ENCODE measurements at places on chromosomes 6 and 20.

GRCh38 chr6:74606582-74607071, 599.2 kb downstream of the COL12A1 start:
- no peak for DNase-seq

- no peak for DNase-seq
These were observed 15.2 kb downstream of the FAM210B start for GRCh38 chr20:56373942-56374341.

DNA sequence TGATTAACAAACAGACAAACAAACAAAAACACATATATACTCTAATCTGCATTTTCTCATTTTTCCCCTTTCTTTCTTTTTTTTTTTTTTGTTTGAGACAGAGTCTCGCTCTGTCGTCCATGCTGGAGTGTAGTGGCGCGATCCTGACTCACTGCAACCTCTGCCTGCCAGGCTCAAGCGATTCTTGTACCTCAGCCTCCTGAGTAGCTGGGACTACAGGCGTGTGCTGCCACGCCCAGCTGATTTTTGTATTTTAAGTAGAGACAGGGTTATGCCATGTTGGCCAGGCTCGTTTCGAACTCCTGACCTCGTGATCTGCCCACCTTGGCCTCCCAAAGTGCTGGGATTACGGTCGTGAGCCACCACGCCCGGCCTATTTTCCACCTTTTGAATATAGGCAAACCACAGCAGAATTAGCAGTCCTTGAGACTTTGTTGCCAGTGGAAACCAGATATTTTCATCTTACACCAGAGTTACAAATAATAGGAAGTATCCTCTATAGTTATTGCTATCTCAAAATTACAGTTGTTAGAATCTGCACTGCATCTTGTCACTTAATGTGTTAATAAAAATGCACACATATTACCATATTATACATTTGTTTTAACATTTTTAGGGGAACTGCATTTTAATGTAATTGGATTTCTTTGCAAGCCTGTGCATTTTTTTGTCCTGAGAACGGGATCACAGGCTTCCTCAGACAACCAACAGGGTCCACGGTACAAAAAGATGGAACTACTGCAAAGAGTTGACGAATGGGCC, 208.2 kb upstream of the ZNF217 start:
- DNase-seq, result no peak

DNA sequence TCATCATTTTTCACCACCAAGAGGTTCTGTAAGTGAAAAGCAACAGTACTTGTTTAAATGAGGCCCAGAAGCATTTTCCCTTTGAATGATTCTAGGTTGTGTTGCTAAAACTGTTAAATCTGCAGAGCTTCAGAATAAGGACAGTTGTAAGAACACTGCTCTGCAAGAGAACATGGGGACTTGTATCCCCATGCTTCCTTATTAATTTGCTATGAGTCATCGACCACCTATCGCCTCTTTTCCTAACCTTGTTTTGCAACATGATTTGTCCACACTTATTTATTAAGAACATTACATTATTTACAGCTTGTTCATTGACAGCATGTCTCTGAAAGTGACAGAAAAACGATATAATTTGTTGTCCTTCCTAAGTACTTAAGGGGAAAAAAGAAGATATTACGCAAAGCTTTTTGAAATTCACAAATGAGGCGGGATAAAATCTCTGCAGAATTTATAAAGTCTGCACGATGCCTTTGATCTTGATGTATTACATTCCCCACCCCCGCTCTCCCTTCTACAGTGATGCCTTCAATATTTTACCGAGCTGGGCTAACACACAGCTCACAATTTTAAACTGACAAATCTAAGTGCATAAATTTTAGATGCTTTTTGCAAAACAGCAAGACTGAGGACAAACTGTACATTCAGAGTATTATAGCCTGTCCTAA, 220.0 kb upstream of the SPTLC3 start:
- DNase-seq, result no peak

DNA sequence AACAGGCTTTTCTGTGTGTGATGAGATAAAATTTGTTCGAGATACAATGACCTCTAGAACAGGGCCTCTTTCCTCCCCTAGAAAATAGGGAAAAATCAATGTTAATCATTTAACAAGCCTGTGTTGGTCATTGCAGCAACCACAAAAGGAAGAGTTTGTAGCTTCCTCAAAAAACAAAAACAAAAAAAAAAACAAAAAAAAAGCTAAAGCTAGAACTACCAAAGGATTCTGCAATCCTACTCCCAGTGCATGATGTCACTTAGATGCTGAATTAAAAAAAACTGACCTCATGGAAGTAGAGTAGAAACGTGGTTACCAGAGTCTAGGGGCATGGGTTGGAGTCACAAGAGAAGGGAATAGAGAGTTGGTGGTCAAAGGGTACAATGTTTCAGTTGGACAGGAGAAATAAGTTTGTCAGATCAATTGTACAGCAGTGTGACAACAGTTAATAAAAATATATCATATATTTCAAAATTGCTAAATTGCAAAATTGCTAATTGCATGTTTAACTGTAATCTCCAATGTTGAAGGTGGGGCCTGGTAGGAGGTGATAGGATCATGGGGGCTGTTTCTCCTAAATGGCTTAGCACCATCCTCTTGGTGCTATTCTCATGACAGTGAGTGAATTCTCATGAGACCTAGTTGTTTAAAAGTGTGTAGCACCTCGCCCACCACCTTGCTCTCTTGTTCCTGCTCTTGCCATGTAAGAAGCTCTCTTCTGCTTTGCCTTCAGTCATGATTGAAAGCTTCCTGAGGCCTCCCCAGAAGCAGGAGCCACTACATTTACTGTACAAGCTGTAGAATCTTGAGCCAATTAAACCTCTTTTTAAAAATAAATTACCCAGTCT, 163.4 kb upstream of the SIM1 start:
- DNase-seq, result no peak

GRCh38 chr6:132392792-132393191, 8.5 kb downstream of the MOXD1 start:
- no peak for DNase-seq

GRCh38 chr6:105397987-105398386, 4.9 kb downstream of the PREP start:
- DNase-seq, result no peak

- DNase-seq, result no peak
These were observed 123.8 kb downstream of the RFPL4B start for GRCh38 chr6:112470950-112471349.

DNA sequence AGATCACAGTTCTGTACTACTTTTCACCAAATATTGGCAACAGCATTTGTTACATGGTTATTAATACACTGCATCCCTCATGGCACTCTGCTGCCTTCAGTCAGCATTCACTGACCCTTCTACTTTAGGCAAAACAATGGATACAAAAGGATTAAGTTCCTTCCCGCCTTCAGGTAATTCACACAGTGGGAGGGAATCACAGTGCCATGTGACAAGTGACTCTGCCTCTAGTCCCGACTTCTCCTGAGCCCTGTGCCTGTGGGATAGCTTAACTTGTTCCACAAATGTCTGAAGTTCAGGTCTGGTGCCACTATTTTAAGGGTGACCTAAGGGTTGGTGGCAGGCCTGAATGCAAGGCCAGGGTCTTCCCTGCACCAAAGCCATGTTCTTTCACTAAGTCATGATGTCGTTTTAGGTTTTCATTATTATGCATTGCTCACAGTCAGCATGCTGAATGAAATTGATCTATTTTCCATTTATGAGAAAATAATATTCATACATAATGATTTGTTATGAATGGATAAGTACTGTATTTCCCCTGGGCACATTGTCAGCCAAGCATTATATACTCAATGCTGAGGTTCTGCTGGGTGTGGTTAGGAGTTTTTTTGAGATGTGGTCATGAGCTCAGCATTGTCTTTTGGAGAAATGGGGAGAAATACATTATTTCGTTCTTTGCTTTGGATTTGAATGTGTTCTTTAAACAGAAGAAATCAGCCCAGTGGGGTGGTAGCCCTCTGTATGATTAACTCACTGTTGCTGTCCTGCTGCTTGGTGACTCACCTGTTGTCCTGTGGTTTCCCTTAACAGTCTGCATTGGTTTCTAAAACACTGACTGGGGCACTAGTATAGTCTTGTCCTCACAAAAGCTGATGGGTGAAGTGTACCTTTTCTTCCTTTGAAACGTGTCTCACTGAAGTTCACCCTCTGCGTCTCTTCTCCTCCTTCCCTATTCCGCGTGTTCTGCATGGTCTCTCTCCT, 66.4 kb downstream of the AFDN start:
- DNase-seq, result no peak

DNA sequence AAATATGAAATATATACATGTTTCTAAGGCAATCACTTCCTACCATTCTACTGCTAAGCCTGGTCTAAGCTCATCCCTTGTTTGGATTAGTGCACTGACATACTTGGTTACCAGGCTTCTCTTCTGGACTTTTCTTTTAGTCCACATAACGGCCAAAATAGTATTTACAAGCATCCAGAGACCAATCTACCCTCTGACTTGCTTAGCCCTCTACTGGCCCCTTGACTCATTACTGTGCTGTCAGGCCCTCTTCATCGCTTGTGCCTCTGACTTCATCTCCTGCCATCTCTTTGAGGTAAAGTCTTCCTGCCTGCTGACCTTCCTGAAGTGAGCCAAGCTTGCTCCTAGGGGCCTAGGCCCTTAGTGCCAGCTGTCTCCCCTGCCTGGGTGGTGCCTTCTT, 35.1 kb downstream of the TULP4 start:
- DNase-seq, result no peak

GRCh38 chr6:40986364-40986763, 52.7 kb downstream of the UNC5CL start:
- peak; percentile 65 for DNase-seq

DNA sequence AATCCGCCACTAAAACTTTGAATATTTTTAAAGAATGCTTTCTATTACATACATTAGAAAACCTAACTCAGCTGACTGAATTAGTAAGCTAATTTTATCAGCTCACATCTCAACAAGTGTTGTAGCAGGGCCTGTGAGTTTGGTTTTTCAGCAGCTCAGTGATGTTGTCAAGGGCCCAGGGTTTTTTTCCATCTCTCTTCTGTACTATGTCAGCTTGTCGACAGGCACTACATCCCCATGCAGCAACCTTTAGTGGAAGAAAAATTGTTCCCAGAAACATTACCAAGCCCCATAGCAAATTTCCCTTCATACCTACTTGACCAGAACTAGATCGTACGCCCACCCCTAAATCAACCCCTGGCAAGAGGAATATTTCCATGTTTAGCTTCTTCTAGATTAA, 170.3 kb upstream of the TNFAIP3 start:
- DNase-seq, result no peak

DNA sequence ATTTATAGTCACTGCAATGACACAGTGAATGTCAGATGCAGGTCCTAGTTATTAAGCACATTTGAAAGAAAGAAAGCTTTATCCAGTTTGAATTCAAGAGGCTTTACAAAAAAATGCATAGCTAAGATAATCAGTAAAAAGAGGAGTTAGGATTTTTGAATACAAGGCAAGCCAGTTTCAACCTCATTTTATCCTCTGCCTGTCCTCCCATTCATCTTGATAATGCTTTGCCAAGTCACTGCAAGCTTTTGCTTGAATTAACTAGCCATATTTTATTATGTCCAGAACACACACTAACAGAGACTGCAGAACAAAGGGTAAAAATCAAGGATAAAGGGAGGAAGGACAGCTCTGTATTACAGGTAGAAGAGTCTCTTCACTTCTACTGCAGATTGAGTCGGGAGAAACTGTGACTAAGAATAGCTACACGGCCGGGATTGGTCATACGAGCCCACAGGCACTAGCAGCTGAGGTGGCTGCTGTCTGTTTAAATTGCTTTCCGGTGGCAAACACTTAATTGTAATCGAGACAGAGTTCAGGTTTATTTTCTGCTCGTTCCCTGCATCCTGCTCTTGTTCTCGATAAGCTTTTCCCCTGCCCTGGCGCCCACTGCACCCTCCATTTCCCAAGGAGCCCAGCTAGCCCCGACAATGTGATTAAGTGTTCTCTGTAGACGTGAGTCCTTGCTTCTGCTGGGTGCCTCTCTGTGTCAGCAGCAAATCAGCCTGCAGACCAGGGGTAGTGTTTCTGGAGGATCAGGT, 30.5 kb upstream of the AKAP12 start:
- DNase-seq, result peak; percentile 24

- DNase-seq, result no peak
These were observed 11.7 kb upstream of the NT5DC1 start for GRCh38 chr6:116088946-116089345.

GRCh38 chr20:4341804-4342485, 326.6 kb upstream of the RNF24 start:
- DNase-seq, result no peak

GRCh38 chr6:73695619-73696421, at the start of gene CD109:
Gene CD109 (plus strand): TSS chr6:73696203. CDS start chr6:73696216, 13 bp downstream.
- peak; percentile 13 for DNase-seq

- no peak for DNase-seq
These were observed 116.3 kb downstream of the OGFRL1 start for GRCh38 chr6:71404967-71405278.

DNA sequence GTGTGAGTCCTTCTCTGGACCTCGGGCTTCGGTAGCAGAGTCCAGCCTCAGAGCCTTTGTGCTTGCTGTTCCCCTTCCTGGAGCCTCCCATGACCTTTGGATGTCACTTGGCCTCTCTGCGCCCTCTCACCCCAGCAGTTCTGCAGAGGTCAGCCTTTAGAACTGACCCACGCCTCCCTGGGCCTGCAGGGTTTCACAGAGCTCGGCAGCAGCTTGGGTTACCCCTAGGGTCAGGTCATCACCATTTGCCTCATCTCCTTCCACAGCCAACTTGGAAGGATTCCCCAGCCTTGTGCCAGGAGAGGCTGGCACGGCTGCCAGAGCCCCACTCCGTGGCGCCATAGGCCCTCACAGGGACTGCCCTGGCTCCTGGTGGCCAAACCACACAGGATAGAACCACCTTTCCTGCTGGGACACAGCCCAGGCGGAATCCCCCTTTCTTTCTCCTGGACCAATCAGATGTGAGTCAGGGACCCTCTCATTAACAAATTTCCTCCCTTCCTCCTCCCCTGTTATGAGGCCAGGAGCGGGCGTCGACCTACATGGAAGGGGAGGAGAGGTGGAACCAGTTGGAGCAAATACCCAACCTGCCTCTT, 13.9 kb upstream of the SIRPA start:
- DNase-seq, result no peak

DNA sequence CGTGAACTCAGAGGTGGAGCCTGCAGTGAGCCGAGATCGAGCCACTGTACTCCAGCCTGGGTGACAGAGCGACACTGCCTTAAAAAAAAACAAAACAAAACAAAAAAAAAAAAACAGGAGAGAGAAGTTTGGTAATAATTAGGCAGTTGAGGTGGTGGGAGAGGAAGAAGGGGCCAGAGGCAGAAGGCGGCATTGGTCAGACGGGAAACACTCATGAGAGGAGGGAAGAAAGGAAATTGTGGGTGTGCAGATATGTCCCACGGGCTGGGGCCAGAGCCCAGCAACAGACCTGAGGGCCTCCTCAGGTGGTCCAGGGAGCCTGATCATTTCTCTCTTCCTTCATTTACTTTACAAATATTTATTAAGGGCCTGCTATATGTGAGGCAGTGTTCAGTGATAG, 20.0 kb downstream of the SULF2 start:
- DNase-seq, result no peak

- DNase-seq, result peak; percentile 100
These were observed 897.4 kb upstream of the CITED2 start for GRCh38 chr6:140271759-140272377.

DNA sequence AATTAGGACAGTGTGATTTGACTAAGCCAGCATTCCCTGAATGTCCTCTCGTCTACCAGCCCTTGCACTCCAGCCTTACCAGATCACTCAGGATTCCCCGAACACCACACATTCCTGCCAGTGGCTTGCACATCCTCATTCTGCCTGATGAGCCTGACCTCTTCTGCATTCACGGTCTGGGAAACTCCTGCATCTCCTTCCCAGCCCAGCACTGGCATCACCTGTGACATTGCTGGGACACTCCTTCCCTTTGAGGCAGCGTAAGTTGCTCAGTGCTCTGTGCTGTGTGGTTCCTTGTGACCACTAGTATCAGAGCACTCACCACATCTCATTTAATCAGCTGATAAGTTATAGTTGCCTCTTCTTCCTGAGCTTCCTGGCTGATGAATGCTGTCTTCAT, 17.3 kb downstream of the NCOA7 start:
- DNase-seq, result no peak

Data from DMS79 treated with DMSO at 0.1 percent for 48 hours (cell line).